ENCODE measurements at places on chromosomes 6 and 20.

DNA sequence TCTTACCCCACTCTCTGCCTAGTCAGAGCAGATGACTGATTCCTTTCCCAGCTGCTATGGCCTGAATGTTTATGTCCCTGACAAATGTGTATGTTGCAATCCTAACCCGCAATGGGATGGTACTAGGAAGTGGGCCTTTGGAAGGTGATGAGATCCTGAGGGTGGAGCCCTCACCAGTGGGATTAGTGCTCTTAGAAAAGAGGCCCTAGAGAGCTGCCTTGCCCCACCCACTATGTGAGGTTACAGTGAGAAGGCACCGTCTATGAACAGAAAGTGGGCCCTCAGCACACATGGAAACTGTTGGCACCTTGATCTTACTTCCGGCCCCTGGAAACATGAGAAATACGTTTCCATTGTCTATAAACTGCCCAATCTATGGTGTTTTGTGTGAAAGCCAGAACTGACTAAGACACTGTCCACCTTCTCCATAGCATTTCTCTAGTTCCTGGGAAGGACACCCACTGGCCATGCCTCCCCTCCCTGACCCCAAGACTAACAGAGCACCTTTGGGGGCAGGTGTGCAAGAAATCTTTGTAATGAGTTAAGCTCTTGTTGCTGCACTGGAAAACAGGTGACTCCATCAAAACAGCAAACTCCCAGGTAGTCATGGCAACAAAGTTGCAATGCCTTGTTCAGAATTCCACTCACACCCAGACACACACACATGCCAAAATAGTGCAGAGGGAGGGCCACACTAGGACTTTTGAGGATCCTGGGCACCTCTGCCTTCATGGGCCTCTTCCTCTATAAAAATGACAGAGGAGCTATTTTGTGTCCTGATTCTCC is 16.2 kb downstream of the GABRR2 start:
- no peak for DNase-seq

DNA sequence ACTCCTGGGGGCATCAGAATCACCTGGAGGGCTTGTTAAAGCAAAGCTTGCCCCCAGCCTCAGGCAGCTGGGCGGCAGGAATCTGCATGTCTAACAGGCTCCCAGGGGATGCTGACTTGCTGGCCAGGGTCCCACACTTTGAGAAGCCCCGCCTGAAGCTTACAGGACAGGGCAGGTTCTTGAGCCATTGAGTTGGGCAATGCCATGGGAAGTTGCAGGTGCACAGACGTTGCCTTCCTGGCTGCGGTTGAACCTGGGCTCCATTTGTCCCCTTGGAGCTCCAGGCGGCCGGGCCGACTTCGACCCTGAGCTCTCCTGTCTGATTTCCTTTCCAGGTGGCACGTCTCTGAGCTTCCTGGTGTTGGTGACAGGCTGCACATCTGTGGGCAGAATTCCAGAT is 46.8 kb downstream of the SYNJ2 start:
- no peak for DNase-seq

DNA sequence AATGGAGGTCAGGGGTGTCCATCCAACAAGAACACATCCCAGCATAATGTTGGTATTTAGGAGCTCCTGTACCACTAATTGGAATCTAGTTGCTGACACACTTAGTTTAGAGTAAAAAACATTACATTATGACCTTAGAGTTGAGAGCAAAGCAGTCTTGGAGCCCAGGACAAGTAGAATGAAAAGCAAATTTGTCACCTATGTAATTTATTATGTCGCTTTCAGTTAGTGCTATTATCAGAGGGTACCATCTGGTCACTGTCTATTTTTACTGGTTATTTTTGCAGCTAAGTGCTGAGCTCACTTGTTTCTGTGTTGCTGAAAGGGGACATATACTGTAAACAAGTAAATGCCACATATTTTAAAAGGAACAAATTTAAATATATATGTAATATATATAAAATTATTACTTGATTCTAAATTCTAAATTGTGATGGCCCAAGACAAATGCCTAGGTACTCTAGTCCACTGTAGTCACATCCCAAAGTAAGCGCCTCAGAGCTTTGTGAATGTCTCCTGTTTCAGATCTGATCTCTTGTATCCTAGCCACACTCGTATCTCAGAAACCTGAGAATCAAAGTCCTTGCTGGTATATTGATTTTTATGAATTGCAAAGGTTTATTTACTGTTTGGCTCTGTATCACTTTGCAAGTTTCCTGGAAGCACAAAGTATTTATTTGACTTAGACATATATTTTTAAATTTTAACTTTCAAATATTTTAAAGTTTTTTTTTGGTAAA is 148.6 kb upstream of the MAN1A1 start:
- DNase-seq: no peak

GRCh38 chr6:40900791-40901190 is 138.2 kb downstream of the UNC5CL start:
- DNase-seq: no peak

DNA sequence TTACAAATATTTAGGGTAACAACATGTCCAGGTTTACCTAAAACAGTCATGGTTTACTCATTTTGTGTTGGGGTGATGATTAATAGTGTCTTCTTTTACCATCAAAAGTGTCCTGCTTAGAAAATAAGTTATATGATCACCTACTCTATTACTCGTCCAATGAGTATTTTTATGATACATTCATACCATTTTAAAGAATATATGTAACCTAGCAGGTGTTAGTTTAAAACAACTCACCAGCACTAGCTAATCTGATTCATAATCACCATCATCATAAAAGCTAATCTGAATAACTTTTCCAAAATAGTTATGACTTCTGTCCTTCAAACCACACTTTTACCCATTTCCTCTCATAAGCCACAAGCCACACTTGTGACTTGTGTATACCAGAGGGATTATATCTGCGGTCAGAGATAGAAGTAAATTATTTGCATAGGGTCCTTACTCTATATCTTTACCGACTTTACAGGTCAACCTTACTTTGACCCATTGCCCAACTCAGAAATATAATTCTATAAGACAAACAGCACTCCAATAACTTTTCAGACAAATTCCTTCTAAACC is 33.3 kb upstream of the NRN1 start:
- no peak for DNase-seq

GRCh38 chr6:35181933-35182612 is 31.7 kb upstream of the SCUBE3 start:
- no peak for DNase-seq

DNA sequence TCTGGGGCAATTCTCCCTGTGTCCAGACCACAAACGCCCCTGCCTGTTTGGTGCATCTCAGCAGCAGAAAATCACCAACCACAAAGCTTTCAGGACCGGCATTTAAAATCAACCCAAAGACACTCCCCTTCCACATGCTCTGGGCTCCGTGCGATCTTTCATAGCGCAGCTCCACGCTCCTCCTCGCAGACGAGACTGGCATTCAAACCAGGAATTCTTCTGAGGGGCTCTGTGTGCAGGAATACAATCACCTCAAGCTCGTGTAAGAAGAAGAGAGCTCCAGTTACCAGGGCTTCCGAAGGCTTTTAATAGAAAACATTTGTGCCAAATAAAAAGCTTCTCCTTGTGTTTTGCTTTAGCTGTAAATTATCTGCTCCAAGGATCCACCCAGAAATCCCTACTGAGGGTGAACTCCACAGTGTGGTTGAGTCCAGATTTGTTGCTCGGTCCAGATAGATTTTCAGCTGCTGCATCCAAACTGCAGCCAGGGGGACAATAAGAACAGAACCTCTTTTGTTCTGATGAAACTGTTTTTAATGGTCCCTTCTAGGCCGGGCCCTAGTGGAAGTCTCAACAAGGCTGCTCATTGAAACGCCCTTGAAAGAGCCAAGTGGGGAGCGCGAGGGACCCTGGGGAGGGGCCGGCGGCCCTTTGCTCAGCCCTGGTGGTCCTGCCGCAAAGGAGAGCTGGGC is 16.4 kb upstream of the BMP7 start:
- no peak for DNase-seq

DNA sequence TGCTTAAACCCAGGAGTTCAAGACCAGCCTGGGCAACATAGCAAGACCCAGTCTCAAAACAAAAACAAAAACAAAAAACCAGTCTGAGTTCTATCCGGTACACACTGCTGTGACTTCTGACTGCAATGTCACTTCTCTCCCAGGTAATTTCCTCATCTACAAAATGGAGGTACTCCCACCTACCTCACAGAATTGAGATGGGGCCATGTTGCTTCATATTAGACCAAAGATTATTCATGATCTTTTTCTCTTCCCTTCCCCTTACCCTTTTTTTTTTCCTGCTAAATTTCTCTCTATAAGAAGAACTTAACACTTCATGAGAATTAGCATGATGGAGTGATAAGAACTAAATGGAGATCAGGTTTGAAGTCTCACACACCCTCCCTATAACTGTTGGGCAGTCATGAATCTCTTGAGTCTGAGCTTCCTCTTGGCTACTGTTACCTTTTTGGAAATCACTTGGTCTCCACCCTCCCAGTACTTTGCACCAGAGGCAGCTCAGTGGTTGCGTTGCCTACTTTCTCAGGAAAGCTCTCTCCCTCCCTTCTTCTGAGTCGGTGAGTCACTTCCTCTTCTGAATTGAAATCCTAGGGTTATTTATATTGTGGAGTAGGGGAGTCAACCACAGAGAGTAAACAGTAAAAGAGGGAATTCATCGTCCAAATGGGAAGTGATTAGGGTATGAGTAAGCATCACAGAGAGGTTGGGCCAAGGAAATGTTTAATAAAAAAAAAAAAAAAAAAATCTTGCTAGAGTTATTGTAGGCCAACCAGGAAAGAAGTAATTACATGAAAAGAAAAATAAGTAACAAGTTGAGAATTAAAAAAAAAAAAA is 59.9 kb upstream of the MAP7 start:
- peak; percentile 91 for DNase-seq

GRCh38 chr6:110853754-110854477 is 20.7 kb upstream of the AMD1 start:
- DNase-seq: no peak

GRCh38 chr6:137102050-137102848 is 57.5 kb upstream of the IL20RA start:
- peak; percentile 24 for DNase-seq

- peak; percentile 83 for DNase-seq
These were observed 9.5 kb upstream of the PAQR8 start for GRCh38 chr6:52352239-52353018.

- DNase-seq: no peak
These were observed 77.6 kb downstream of the RIN2 start for GRCh38 chr20:19835533-19836222.

GRCh38 chr6:137316626-137317025 is 97.4 kb upstream of the IFNGR1 start:
- DNase-seq: no peak

DNA sequence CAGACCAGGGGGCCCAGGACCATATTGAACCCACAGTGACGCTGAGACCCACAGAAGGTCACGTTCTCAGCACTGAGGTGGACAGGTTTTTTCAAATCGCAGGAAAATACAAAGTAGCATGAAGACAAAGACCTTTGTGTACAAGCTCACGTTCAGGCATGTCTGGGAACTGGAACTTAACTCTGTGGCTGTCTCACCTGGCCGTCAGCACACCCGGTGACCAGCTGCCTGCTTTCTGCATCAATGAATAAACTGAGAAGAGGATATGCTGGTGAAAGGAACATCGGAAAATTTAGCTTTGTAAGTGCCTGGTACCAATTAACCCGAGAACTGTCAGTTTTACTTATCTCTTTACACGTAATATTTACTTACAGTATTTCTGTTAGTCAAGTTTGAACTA is 36.5 kb downstream of the WDR27 start:
- no peak for DNase-seq

DNA sequence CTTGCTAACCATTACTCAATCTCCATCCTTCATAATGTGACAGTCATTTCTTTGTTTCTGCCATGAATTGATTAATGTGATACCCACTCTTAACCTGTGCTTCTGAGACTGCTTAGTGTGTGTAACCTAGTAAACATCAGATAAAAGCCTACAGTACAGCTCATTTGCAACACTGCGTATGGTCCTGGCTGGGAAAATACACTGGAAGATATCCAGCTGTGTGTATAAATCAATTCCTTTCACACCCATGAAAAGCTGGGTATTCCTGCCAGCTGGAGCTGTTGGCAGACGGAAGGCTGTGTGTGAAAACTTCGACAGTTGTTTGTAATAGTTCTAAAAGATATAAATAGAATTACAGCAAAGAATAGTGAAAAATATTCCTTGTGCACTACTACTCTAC is 509.2 kb downstream of the FRK start:
- no peak for DNase-seq

- DNase-seq: no peak
These were observed 252.5 kb downstream of the TBX18 start for GRCh38 chr6:84511929-84512328.

GRCh38 chr6:73123632-73124329 is 101.5 kb downstream of the KHDC1L start:
- DNase-seq: no peak

GRCh38 chr6:14799928-14800327 is 445.9 kb upstream of the JARID2 start:
- peak; percentile 88 for DNase-seq

DNA sequence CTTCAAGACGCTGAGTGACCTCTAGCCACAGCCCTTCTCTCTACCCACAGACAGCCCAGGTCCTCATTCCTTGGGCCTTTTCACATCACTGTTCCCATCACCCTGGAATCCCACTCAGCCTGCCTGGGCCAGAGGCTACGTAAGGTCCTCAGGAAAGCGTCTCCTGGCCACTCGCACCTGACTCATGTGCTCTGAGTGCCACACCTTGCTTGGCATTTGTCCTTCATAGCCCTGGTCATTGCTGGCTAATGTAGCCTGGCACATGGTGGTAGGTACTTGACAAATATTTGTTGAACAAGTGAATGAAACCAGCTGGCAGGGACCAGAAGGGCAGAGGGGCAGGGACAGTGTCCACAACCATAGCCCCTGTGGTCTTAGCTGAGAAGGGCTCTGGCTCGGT is 50.6 kb upstream of the FANCE start:
- no peak for DNase-seq

DNA sequence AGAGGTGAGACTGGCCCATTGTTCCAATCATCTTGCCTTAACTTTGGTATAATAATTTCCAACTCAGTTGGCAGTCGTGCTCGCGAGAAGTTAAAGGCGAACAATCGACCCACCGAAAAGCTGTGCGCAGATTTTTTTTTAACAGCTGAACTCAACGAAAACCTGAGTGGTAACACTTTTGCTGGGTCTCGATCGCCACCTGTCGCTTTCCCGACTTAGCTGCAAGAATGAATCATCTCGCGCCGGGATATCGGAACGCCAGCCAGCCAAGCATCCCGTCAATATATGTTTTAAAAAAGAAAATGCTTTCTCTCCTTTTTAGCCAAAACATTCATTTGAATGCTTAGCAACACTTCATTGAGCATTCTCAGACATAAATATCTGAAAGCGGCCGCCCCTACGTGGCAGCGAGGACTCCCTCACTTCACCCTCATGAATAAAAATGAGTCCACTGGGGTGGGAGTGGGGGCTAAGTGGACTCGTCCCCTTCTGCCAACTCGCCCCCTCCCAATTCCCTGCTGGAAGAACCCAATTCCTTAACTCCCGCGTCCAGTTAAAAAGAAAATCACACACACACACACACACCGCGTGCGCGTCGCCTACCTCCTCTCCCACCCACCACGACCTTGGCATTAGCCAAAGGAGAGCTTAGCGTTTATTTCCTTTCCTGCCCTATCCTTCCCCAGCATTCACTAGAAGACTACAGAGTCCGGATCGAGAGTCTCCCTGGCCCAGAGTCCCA is 1.5 kb downstream of the COL12A1 start:
- DNase-seq: no peak

- peak; percentile 41 for DNase-seq
These were observed 554 bp upstream of the ZSCAN31 start for GRCh38 chr6:28336284-28337120.

GRCh38 chr6:153334121-153334520 is 203.0 kb upstream of the RGS17 start:
- no peak for DNase-seq

- DNase-seq: no peak
These were observed 102.6 kb downstream of the SYNE1 start for GRCh38 chr6:152534541-152534940.

- DNase-seq: no peak
These were observed 265.0 kb upstream of the TAB2 start for GRCh38 chr6:149052350-149053106.

All from inflammatory macrophage treated with lipopolysaccharide for 1 hour (primary cell).